NCI-H82 (cell line): ENCODE measurements at places on chromosomes 16 and 17.

GRCh38 chr17:36505171-36505570, 18.7 kb downstream of the ZNHIT3 start:
- no peak for DNase-seq

GRCh38 chr16:48435906-48436305, 50.7 kb upstream of the SIAH1 start:
- DNase-seq, result no peak

- DNase-seq, result no peak
Measured at GRCh38 chr17:61908292-61909037, 19.3 kb downstream of the INTS2 start.

- no peak for DNase-seq
Measured at GRCh38 chr16:80208743-80209142, 332.1 kb upstream of the DYNLRB2 start.

- DNase-seq, result peak; percentile 63
Measured at GRCh38 chr17:77011173-77012011, 129.4 kb upstream of the SEC14L1 start.

GRCh38 chr16:76946879-76947278, 244.1 kb upstream of the MON1B start:
- DNase-seq, result no peak

DNA sequence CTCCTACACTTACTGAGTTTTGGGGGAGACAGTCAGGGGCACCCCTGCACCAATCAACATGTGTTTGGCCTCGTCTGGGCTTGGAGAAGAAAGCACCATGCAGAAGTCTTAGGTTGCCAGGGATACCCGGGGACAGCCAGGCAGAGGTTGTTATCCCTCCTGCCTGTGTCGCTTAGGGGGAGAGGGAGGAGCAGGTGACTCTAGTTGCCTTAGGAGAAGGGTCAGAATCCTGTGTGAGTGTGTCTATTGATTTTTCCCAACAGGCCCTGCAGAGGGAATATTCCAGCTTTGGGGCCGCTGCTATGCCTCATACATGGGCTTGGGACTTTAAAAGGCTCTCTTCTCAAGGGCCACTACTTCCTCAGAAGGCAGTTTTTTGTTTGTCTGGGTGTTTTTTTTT, 89.1 kb downstream of the RGS9 start:
- no peak for DNase-seq
